Left cardiac atrium (tissue), 4 donors: ENCODE measurements at places on chromosomes 3 and 15. TPM values are rescaled to one million over a fixed set of nuclear protein-coding genes. Genes with fewer than 3 reads are reported as not detected.
A peak's percentile ranks its signal among the peaks of the same experiment; 100 is the strongest.

- no peak for DNase-seq
Observed at GRCh38 chr3:85110393-85110792, 151.6 kb downstream of the CADM2 start.

DNA sequence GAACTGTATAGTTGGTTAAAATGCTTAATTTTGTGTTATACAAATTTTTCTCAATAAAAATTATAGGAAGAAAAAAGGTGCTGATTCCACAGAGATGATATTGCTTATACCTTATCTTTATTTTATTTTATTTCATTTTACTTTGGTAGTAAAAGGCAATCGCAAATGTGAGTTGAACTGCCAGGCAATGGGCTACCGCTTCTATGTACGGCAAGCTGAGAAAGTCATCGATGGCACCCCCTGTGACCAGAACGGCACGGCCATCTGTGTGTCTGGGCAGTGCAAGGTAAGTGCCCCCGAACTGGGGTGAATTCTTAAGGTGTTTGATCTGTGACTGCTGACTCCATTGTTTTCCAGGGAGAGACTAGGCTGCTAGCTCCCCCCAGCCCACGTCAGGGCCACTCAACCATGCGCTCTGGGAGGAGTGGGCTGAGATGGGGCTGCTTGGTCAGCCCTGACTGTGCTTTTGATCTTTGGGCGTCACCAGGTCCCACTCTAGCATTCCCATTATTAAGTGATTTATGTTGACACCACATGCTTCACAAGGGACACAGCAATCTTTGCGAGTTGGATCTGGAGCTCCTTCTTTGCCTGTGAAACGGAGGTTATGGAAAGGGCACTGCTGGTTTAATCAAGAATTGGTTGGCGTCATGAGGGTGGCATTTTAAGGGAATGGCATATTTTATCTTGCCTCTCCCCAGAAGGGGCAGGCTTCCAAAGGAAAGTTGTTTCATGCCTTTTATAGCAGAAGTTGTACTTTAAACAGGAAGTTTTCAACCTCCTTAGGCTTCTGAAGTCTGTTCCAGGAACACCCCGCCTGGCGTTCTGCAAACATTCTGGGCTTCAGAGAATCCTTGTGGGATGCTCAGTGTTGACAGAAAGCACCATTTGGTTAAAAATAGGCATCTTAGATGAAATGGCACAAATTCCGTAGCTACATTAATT, 296.5 kb downstream of the THSD4 start:
- peak; percentile 55 for DNase-seq

DNA sequence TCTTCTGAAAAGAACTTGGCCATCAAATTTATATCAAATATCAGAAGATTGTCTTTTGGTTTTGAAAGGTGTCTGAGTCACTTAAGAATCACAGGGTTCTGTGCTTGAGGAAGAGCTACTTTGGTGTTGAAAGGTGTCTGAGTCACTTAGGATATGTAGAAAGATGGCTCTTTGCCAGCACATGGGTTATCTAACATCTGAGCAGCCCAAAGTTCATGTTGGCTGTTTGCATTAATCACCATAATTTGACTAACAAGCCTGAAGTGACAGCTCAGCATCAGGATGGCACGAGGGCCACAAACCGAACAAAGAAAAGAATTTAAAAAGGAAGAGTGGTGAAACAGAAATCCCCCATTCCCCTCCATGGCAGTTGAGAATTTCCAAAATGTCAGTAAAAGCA, 190.5 kb upstream of the CMC1 start:
- DNase-seq, result no peak

The POLQ gene
- total RNA-seq, result 0.79 TPM

DNA sequence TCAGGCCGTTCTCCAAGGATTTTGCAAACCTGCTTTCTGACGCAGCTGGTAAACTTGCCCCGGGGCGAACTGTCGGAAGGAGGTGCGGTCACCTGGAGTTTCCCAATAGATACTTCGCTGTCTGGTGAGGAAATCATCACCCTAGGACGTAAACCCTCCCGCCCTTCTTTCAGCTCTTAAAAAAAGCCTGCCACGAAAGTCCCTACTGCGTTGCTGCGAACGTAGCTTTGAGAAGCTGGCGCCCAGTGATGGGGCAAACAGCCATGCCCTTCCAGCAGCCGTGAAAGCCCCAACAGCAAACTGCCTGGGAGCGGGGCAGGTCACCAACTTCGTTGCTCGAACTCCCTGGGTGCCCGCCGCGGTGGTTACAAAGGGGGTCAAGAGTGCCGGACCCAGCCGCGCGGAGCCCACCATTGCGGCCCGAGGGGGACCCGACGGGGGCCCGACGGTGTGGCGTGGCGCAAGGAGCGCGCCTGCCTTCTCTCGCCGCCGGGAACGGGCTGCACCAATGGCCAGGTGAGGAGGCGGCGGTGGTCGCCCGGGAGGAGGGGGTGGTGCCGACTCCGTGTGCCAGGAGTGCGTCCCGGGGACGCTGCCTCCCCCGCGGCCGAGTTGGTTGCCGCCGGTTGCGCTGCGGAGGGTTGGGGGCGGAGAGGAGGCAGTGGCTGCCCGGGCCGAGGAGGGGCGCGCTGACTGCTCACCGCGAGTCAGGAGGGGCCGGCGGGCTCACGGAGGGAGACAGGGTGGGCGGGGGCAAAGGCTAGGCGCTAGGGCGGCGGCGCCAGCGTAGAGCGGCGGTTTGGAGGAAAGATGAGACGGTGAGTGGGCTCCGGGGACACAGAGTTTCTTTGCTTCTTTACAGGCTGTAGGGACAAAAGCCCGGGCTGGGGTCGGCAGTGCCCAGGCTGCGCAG, at the start of gene PHLDB2:
Gene PHLDB2 (plus strand): TSS at position 205 of the 913 bp plus-strand sequence. CDS start 24,813 bp downstream, outside the sequence.
- DNase-seq, result peak; percentile 85

GRCh38 chr3:95351158-95351557, 1288.3 kb downstream of the NSUN3 start:
- DNase-seq, result no peak

The TUSC7 gene
- not detected for total RNA-seq

The ERICH6 gene
- 0.39 TPM for total RNA-seq

DNA sequence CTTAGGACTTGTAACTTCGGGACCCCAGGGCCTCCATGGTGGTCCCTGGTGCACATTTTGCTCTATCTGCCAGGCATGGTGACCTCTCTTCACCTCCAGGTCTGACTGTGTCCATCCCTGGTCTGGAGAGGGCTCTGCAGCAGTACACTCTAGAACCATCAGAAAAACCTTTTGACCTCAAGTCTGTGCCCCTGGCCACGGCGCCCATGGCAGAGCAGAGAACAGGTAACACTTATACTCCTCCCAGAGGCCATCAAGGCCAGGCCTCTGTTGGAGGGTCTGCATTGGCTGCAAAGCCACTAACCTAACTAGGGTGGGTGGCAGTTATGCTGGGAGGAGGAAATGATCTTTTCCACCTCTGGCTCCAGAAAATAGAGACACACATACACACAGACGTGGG, 10.3 kb upstream of the HMCES start:
- DNase-seq, result no peak

The CDHR4 gene
- not detected for total RNA-seq

The HAPLN3 gene
- total RNA-seq, result 7.2 TPM

The CLCN2 gene
- 2.3 TPM for total RNA-seq

DNA sequence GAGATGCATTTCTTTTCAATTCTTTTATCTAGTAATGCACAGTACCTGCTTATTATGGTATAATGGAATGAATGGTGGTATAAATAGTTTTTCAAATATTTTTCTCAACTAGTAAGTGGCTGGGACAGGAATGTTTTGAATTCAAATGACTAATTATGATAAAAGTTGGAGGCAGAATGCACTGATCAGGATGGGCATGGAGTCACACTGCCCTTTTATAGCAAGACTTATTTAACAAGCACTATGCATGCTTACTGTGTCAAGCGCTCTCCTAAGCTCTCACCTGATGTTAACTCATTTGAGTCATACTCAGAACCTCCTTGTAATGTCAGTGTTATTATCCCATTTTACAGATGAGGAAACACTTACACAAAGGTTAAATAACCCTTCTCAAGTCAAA, 221.8 kb downstream of the FEZF2 start:
- no peak for DNase-seq

The EXD1 gene
- total RNA-seq, result not detected

DNA sequence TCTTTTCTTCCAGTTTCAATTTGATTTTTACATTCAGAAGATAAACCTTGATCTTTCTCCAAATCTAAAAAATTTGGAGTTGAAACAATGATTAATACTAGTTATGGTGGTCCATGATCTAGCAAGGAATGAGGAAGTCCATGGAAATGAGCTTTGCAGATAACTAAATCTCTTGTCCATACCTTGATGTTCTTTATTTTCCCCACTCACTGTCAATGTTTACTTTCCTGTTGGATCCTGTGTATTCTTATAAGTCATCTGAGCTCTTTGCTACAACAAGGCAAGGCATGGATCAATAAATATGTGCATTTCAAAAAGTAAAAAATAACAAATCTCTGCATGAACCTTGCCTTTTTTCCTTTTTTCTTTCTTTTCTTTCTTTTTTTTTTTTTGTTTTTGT, 6.2 kb upstream of the MYO1E start:
- DNase-seq, result no peak

The CFAP161 gene
- total RNA-seq, result 0.52 TPM

DNA sequence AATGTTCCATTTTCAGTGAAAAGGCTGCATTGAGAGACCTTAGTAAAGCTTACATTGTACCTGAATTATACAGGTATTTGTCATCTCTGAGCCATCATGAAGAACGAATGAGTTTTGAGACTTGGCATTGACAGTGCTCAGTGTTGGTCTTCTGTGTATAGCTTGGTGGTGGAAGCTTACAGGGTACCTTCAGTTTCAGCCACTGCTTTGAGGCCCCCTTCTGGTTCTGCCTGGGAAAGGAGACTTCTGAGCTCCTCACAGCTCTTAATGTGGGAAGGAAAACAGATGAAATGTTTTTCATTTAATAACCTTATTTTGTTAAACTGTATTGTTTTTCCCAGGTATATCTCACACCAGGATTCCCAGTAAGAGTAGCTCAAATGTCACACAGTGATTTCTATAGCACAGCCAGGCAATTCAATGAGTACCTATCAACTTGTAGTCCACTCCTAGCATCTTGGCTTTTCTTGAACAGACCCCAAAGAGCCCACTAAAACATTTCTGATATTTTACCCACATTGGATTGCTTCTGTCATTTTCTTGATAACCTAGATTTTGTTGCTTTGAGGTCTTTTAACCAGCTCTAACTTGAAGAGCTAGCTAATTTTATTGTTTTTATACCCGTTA, 5.6 kb downstream of the SERPINI1 start:
- DNase-seq, result no peak

DNA sequence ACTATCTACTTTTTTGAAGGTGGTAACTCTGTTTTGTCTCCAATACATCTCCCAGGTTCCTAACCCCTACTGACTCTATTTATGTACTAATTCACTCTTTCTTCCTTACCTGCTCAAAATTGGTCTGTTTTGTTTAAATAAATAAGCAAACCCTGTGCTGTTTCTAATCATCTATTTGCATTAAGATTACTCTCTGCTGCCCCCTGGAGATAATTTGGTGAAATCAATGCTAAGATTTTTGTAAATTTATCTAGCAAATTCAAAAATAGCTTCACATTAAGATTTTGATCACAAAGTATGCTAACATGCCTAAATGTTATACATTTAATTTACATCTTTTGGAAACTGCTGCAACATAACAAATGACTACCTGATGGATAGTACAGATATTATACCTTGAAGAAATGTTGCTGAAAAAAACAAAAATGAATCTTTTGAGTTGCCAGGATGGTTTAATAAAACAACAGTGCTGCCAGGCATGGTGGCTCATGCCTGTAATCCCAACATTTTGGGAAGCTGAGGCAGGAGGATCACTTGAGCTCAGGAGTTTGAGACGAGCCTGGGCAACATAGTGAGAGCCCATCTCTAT, 4.4 kb upstream of the CD200R1 start:
- DNase-seq, result no peak

The CA12 gene
- total RNA-seq, result 2.3 TPM

The GASK1A gene
- total RNA-seq, result 2.6 TPM

GRCh38 chr15:68403161-68403941, 28.6 kb downstream of the ITGA11 start:
- no peak for DNase-seq

The TCF12 gene
- 53.9 TPM for total RNA-seq

The MFGE8 gene
- 412 TPM for total RNA-seq

DNA sequence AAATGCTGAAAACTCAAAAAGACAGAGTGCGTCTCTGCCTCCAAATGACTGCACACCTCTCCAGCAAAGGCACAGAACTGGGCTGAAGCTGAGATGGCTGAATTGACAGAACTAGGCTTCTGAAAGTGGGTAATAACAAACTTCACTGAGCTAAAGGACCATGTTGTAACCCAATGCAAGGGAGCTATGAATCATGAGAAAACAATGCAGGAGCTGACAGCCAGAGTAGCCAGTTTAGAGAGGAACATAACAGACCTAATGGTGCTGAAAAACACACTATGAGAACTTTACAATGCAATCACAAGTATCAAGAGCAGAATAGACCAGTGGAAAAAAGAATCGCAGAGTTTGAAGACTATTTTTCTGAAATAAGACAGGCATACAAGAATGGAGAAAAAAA, 10.1 kb upstream of the AVEN start:
- no peak for DNase-seq

- DNase-seq, result no peak
Observed at GRCh38 chr3:173467501-173467900, 70.0 kb downstream of the NLGN1 start.

The TMEM45A gene
- total RNA-seq, result 15.3 TPM

The ILDR1 gene
- total RNA-seq, result not detected

DNA sequence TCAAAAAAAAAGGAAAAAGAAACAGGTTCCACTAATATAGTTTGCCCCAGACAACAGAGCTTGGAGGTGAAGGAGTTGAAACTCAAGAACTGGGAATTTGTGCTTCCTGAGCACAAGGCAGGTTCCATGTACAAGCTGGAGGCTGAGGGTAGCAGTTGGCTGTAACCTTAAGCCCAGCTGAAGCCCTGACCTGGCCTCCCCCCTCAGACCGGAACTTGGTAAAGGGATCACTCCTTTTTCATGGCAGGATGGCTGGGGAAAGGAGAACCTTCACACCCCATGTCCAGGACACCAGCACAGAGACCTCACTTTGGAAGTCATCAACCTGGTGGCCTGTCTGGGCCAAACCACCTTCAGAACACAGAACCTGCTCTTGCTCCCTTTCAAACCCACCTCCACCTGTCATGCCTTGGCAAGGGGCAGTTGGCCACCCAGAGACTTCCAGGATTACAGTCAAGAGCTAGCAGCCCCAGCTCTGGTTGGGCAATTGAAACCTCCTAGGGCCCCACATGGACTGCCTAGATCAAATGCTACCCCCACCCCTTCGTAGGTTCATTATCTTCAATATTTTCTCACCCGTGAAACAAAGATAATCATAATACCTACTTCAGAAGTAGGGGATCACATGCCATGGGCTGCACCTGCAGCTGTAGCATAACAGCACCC, 3.5 kb downstream of the RPL29 start:
- no peak for DNase-seq

DNA sequence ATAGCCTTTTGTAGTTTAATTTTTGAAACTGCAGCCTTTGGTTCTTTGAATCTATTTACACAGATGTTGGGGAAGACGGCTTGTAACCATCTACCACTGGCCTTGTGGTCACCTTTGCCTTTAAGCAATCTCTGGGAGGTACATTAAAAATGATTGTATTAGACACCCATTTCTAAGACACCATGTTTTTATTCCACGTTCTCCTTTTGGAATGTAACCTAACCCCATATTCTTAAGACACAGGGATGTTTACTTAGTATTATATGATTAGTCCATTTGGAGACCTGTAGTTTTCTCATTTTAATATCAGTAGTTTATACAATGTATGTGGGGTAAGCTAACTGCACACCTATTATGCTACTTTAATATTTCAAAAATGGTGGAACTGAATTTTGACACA, 175.1 kb upstream of the PLSCR5 start:
- no peak for DNase-seq

- DNase-seq, result no peak
Observed at GRCh38 chr15:57335293-57335715, 41.0 kb upstream of the CGNL1 start.

The TIGIT gene
- 0.13 TPM for total RNA-seq

- no peak for DNase-seq
Observed at GRCh38 chr3:148863297-148863696, 1.8 kb upstream of the CPA3 start.
